ENCODE measurements at places on chromosomes 1 and 21.

DNA sequence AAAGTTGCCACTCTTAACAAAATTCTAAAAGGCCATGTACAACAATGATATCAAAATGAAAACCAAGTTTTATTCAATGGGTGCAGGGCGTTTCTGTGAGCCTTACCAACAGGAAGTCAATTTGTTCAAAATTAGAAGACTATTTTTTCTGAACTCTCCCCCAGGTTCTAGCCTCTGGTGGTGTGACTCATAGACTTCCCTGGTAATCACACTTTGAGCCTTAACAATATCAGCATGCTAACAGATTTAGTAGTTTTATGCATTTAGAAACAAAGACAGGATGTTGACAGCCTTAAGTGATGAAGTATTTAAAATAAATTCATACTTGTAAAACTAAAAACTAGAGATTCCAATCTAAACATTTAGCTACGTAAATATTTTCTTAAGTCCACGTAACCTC lies 88.4 kb downstream of the LRRC8C start:
- DNase-seq, result no peak

DNA sequence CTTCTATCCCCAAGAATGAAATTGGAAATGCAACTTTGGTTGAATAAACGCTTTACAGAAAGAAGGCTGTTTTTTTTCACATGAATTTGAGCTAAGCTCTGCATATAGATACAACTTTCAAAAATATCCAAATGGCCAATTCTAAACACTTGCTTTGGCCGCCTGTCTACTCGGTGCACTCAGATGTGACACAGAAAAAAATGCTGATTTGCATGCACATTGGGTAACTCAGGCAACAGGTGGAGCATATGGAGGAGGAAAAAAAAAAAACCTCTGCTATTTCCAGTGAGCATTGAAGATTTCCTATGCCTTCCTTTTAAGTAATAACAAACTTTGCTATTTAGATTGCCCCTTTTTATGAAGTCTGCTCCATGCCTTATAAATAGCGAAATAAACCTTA lies 262.5 kb downstream of the GRIK1 start:
- DNase-seq, result no peak

DNA sequence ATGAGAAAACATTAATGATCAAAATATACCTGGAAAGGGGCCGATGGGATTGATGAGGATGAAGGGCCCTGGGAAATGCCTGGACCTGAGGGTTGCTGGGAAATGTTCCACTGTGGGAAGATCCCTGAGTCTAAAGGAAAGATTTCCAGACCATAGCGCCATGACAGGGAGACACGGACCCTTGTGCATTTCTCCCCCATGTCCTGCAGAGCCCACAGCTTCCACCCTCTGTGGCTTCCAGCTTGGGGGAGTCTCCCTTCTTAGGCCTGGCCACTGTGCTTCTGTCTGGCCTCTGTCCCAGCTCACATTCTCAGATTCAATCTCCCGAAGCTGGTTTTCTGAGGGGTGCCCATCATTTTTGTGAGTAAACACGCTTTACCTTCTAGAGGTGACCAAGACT lies 1.0 kb upstream of the PRAMEF12 start:
- DNase-seq, result no peak

DNA sequence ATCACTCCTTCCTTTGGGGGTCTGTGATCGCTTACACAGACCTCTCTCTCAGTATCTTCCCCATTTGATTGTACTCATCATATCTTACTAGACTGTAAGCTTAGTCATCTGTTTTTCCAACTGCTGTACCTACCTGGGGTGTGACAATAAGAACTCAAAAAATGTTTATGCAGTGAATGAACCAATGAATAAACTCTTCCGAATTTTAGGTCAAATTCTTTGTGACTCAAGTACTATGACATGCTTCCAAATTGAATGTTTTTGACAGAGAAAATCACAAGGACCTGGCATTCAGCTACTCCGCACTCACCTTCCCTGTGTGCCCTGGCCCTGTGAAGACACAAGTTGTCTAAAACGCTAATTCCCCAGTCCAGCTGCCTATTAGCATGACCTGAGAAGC lies 42.1 kb downstream of the TMCO4 start:
- no peak for DNase-seq

GRCh38 chr1:234924450-234925355 lies 203.9 kb downstream of the TOMM20 start:
- no peak for DNase-seq

GRCh38 chr1:65494671-65495070 lies 74.2 kb downstream of the LEPR start:
- DNase-seq, result no peak

DNA sequence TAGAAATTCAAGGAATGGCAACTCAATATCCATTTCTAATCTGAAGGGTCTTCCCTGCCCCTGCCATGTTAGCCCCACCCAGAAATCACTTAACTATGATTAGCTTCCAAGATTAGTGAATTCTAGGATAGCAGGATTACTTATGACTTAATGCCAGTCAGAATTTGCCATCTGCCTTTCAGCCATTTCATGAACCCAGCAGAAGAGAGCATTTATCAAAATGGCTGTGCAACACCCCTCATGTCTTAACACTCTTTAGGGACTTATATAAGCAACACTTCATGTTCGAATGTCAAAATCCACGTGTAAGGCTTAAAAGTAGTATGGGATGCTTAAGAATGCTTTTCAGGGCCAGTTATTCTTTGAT lies 288.5 kb downstream of the NFIA start:
- DNase-seq, result no peak

- no peak for DNase-seq
Measured at GRCh38 chr1:26218906-26219494, 15.0 kb upstream of the CEP85 start.

- no peak for DNase-seq
Measured at GRCh38 chr1:228778961-228779360, 43.7 kb downstream of the RHOU start.

DNA sequence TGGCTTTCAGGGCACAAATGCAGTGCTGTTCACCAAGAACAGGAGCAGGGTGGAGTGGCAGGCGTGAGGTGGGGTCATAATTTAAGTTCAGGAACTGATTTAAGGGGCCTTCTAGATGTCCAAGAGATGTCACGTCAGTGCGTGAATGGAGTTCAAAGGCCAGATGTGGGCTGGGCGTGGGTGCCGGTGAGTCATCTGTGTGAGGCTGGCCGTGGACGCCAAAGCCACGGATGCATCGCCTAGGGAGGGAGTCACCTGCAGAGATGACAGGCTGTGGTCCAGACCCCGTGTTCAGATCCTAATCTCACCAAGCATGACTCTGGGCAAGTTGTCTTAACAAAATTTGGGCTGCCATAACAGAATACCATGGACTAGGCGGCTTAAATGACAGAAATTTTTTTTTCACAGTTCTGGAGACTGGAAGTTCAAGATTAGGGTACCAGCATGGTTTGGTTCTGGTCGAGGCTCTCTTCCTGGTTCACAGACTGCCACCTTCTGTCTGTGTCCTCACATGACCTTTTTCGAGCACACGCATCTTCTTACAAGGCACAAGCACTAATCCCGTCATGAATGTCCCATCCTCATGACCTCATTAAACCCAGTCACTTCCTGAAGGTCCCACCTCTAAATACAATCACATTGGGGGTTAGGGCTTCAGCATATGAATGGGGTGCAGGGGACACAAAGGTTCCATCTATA lies 109.6 kb downstream of the PRDM2 start:
- no peak for DNase-seq

DNA sequence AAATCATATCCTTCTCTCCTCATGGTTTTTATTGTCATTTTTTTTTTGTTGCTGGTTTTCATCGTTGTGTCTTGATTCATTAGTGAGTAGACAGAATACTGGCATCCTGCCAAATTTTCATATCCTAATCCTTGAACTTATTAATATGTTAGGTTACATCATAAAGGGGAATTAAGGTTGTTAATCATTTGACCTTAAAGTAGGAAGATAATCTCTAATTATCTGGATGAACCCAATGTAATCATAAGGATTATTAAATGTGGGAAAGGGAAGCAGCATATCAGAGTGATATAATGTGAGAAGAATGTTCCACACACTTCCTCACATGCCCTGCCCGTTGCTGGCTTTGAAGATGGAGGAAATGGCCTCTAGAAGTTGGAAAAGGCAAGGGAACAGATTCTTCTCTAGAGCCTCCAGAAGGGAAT lies 299.7 kb downstream of the HMCN1 start:
- DNase-seq, result no peak

DNA sequence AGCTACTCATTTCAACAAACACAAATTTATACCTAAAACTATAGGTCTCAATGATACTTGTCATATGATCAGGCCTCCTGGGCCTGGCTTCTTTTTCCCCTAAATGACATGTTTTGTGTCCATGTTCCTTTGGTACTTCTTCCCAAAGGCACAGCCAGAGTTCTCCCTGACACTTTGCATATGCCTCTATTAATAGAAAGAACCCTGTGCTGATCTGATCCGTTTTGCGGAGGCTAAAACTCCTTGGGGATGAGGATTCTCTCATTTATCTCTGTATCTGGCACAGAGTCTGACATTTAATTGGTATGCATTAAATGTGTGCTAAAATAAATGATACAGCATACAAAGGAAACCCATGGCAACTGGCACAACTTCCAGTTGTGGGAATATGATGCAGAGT lies 11.5 kb downstream of the ATPAF1 start:
- no peak for DNase-seq

DNA sequence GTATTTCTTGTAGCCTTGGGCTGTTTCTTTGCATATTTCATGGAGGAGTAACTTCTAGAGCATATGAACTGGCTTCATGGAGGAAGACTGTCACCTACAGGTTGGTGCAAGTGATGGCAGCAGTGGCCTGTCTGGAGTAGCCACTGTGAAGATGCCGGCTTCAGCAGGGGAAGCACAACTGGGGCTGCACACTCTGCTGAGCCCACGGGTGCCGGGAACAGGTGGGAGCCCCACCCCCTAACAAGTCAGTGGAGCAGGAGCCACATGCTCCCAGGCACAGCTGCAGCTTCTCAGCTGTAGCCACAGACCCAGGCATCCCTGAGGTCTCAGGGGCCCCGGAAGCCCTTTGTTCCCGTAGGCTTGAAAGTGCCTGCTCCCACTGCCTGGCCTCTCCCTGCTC lies 43.2 kb upstream of the C1orf185 start:
- no peak for DNase-seq

- no peak for DNase-seq
Measured at GRCh38 chr1:224783006-224783651, 146.3 kb upstream of the DNAH14 start.

DNA sequence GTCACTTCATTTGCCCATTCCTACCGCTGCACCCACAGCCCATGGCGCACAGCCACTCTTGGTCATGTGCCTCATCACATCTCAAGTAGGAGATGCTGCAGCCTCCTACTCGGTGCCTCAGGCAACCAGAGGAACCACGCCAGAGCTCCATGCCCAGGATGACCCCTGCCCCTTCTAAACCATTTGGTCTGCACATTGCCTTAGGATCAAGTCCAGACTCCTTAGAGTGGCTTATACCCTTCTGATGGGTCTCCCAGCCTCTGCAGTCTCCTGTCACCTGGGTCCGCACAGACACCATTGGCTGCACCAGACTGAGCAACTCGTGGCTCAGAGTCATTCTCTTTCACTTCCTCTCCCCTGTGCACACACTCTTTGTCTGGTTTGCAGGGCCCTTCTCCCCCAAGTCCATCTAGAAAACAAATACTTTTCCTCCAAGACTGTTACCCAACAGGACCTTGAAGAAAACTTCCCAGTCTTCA lies 2.2 kb upstream of the ADORA3 start:
- no peak for DNase-seq

DNA sequence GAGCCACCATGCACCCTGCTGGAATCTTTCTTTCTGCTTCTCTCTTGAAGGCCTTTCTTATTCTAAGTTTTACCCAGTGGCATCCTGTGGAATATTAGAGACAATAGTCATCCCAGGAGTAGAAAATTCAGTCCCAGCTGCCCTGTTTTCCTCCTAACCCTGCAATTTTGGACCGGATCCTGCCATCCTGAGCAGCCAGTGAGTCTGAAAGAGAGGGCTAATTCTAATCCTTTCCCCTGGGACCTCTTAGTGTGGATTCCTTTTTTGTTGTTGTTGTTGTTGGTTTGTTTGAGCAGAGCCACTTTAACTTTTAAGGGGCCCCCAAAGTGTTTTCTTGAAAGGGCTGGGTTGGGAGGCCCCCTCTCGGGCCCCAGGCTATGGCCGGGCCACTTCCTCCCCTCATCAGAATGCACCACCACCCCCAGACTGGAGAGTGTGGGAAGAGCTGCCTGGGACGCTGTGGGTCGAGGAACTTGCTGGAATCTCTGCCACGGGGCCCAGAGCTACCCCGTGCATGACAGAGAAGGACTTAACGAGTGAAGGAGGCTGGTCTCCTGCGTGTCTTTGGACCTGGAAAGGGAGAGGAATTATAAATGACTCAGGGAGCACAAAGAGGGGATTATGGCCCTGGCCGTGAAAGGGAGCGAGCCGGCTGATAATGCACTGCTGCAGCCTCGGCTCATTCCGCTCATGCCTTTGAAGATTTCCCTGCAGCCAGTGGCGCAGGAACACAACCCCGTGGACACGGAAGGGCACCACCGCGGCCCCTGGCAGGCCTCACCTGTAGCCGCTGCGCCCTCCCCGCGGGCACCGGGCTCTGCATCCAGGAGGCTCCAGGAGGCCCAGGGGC lies 81.0 kb upstream of the AKT3 start:
- DNase-seq, result no peak

- DNase-seq, result no peak
Measured at GRCh38 chr1:197486946-197487345, 218.9 kb downstream of the CRB1 start.

DNA sequence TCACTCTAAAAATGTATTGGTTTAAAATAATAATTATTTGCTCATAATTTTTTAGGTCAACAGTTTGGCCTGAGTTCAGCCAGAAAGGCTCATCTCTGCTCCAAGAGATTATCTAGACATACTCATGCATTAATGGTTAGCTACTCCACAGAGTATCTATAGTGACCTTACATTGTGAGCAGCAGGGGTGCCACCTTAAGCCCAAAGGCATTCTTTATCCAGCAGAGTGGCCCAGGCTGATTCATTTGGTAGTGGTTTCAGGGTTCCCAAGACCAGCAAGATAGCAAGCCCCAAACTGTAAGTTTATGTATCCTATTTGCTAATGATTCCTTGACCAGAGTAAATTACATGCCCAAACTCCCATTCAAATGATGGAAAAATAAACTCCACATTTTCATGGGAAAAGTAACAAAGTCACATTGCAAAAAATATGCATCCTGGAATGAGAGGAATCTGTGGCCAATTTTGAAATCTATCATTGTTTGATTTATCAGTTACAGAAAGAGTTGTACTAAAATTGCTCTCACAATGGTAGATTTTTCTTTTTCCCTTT lies 182.6 kb upstream of the KCNK2 start:
- no peak for DNase-seq

DNA sequence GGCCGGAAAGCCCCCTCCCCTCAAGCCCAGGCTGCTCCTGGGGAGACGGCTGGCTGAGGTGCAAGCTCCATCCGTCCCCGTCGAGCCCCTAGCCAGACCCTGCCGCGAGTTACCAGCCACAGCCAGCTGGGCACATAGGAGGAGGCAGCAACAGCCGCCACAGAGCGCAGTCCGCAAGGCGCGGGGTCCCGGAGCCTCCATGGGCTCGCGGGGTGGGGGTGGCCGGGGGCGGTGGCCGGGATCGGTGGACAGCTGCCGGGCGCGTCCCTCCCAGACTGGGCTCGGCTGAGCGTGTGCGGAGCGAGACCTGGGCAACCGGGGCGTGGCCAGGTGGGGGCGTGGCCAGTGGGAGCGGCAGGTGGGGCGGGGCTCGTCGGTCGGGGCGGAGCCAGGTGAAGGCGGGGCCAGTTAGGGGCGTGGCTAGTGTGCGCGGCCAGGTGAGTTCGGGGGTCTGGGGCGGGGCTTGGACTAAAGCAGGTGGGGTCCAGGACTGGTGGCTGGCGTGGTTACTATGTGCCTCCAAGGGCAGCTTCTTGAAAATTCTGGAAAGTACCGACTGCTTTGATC lies at the start of gene CD164L2:
Gene CD164L2 (minus strand): TSS at position 295 of the 567 bp plus-strand sequence. CDS start 94 bp downstream, at position 201.
- no peak for DNase-seq

- no peak for DNase-seq
Measured at GRCh38 chr1:245825128-245825901, 670.5 kb downstream of the KIF26B start.
